Spinal cord (tissue), 10 donors: ENCODE measurements at places on chromosomes 6 and 20.
A peak's percentile ranks its signal among the peaks of the same experiment; 100 is the strongest.

GRCh38 chr6:113558966-113559365 is 298.2 kb upstream of the MARCKS start:
- DNase-seq = no peak

DNA sequence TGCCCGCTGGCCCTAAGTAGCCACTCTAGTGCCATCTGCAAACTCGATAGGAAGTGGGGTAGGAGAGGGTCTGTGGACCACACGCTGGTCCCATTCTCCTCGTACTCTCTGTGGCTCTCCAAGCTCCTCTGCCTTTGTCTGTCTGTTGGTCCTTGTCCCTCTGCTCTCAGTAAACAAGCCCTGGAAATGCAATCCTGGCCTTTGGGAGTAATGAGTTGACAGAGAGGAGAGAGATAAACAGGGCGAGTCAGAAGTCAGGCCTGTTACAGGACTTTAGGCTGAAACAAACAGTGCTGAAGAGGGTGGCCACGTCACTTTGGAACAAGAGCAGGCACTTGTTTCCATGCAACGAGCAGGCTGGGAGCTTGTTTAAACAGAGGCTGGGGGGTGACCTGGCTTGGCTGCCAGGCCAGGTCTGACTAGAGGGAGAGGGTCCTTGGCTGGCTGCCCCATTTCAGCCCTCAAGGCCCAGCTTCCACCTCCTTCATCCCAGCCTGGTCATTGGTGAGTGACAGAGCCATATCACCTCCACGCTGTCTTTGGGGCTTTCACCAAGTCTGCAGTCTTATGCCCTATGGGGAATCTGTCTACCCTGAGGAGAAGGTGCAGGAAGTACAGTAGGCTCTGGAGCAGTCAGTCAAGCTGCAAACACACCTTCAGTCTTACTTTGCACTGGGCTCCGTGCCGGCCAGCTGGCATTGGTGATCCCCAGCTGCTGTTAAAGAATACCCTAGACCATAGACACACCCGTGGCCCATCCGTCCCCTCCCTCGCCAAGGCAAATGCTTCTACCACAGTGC is 22.6 kb downstream of the FOXP4 start:
- DNase-seq = no peak

DNA sequence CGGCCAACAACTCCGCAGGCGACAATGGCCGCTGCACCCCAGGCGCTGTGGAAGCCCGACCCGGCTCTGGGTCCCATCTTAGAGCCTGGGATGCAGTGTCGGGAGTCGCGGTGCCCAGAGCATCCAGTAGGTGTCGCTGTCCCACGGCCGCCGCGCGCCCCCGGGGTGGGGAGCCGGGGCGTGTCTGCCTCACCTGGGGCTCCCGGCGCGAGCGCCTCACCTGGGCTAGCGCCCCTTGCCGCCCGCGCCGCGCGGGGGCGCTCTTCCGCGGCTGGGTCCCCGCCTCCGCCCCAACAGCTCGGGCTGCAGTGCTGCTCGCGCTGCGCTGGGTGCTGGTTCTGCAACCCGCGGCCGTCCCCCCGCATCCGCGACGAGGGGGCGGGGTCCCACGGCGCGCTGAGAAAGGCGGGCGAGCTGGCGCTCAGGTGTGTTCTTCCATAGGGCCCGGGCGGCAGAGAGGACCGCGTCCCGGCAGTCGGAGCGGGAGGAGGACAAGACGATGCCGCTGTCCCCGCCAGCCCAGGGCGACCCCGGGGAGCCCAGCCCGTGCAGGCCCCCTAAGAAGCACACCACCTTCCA is at the start of gene CRYBG1:
Gene CRYBG1 (plus strand): TSS at position 308 of the 579 bp plus-strand sequence. CDS start 192 bp downstream, at position 500.
- DNase-seq = peak; percentile 58

GRCh38 chr20:37190354-37191112 is 11.2 kb upstream of the MROH8 start:
- DNase-seq = no peak

DNA sequence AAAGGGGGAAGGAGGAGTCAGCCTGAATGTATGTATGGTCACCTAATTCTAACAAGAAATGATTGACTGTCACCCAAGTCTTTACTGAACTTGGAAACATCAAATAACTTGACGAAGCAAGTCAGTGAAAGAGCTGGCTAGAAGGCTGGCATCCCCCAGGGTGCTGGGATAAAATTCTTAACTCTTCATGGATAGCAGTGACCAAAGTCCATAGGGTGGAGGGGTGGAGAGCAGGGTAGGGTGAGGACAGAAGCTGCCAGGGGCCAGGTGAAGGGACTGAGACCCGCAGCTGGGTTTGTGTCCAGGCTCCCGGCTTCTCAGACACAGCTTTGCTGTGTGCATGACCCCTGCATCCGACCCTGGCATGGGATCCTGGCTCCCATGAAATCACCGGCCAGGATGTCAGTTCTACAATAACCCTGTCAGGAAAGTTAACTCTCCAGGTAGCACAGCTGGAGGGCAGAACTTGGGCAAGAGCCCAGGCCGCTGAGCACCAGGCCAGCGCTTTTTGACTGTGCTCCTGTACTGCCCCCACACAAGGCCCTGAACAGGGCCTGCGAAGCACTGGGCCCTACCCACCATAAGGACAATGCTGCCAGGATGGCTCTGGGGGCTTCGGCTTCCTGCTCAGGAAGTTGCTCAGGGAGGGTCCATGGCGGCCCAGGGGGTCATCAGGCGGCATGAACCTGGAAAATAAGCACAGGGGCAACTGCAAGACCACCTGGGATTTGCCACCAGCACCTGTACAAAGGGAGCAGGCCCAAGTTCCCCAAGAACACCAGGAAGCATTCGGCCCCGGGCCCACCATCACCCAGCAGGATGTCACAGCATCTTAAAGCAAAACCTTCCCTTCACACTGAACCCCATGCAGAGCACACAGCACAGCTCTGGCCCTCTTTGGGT is 32.5 kb downstream of the ZC3H12D start:
- DNase-seq = no peak

DNA sequence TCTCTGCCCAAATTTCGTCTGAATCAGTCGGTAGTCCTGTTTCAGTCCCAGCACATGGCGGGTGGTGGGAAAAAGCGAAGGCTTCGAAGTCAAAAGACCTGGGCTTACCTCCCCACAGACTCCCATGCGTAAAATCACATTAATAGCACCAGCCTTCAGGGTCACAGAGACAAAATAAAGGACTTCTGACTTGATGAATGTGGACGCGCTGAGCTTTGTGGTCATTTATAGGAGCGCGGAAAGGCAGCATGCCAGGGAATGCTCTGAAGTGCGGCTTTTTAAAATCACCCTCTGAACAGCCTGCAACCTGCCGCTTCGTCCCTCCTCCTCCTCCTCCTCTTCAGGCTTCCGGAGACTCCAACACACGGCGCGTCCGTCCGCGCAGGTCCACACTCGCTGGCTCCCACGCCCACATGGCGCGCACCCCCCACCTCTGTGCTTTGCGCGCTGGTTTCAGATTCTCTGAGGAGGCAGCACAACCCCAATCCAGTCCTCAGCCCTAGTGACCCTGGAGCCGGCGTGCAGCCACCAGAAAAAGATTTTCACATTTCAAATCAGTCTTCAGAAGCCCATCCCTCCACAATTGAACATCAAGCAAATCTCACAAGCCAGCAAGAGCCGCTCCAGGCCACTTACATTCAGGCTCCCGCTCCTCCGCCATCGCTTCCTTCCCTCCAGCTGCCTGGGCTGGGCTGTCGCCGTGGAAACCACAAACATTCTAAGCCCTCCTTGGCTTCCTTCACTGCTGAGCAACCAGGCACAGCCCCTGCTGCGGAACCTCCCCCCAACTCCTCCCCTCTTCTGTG is at the start of gene C6orf118:
Gene C6orf118 (minus strand): TSS at position 680 of the 806 bp plus-strand sequence. CDS start 19 bp downstream, at position 661.
- DNase-seq = peak; percentile 77

GRCh38 chr20:16552015-16552414 is 21.2 kb downstream of the KIF16B start:
- no peak for DNase-seq

- no peak for DNase-seq
Measured at GRCh38 chr6:34132486-34133185, 13.3 kb downstream of the GRM4 start.

GRCh38 chr20:51889466-51889865 is 87.1 kb upstream of the SALL4 start:
- DNase-seq = no peak

DNA sequence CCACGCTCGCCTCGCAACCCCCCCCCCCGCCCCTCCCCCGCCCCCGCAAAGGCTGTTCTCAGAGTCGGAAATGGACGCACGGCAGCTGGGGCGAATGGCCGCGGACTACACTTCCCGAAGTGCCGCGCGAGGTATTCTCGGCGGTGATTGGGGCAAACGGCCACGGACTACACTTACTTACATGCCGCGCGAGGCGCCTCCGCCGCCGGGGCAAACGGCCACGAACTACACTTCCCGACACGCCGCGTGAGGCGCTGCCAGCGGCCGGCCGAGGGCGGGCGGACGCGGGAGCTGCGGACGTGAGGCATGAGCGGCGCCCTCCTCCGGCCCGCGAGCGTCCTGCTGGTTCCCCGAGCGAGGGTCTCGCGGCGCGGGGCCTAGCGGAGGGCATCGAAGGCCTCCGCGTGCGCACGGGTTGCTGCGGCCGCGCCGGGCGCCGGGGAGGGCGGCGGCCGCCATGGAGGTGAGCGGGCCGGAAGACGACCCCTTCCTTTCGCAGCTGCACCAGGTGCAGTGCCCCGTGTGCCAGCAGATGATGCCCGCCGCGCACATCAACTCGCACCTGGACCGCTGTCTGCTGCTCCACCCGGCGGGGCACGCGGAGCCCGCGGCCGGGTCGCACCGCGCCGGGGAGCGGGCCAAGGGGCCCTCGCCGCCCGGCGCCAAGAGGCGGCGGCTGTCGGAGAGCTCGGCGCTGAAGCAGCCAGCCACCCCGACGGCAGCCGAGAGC is at the start of gene WRNIP1:
Gene WRNIP1 (plus strand): TSS at position 228 of the 730 bp plus-strand sequence. CDS start 230 bp downstream, at position 458.
- peak; percentile 97 for DNase-seq

DNA sequence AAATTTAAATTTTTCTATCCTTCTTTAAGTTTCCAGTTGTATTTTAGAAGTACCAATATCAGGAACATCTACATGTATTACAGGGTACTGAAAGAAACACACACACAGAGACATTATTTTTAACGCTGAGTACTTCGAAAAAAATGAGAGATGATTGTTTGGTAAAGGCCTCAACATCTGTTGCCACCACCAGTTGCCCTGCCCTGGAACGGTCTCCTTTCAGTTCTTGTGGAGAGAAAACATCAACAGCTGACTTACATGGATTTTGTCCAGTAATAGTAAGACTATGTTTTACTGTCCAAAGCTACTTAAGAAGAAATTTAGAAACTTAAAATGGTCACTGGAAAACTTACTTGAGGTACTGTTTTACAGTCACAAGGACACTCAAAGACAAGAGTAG is 16.7 kb downstream of the HMGCLL1 start:
- no peak for DNase-seq
